ENCODE measurements at places on chromosomes 6 and 20.

DNA sequence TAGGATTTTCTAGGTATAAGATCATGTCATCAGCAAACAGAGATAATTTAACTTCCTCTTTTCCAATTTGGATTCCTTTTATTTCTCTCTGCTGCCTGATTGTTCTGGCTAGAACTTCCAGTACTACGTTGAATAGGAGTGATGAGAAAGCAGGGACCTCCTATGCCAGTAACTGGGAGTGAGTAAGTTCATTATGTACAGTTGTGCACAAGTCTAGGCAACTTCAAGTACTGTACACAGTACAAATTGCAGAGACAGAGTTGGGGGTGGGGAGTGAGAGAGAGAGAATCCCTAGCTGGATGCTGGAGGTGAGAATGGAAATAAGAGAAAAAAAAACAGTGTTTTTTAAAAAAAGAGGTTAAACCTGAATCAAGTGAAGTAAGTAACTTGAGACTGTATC lies 210.2 kb downstream of the MMUT start:
- no peak for DNase-seq

DNA sequence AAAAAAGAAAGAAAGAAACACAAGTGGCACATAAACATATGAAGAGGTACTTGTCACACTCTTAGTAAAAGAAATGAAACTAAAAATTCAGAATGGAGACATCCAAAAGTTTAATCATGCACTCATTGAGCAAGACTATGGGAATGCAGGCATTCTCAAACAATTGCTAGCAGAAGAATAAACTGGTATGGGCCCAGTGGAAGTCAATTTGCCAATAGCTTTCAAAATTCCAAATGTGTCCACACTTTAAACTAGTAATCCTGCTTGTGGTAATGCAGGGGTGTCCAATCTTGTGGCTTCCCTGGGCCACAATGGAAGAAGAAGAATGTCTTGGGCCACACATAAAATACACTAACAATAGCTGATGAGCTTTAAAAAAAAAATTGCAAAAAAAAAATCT lies 97.4 kb downstream of the EPB41L2 start:
- DNase-seq: no peak

DNA sequence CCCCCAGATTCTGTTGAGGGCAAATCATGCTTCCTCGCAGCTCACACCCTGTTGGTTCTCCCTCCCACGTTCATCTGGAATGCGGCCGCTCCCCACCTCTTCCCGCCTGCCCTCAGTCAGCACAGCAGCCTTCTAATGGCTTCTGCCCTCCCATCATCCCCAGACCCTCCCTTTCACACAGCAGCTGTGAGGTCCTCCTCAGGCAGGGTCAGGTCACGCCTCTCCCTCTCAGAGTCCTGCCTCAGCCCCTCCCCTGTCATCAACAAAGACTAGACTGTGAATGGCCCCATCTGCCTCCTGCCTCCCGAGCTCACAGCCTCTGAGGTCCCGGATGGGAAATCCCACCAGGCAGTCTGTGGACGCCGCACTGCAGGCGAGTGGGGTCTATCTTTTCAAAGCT lies 7.9 kb upstream of the BHLHE23 start:
- DNase-seq: no peak

DNA sequence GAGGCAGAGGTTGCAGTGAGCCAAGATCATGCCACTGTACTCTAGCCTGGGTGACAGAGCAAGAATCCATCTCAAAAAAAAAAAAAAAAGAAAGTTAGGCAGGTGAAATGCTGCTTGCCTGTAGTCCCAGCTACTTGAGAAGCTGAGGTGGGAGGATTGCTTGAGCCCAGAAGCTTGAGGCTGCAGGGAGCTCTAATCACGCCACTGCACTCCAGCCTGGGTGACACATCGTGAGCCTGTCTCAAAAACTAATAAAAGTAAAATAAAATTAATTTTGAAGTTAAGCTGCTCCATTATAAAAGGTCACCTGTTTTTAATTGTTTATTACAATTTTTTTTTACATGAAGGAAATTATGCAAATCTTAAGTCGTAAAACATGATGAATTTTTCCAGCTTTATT lies 23.2 kb upstream of the SAMHD1 start:
- no peak for DNase-seq

GRCh38 chr6:106446287-106446885 lies 85.9 kb downstream of the CRYBG1 start:
- no peak for DNase-seq

DNA sequence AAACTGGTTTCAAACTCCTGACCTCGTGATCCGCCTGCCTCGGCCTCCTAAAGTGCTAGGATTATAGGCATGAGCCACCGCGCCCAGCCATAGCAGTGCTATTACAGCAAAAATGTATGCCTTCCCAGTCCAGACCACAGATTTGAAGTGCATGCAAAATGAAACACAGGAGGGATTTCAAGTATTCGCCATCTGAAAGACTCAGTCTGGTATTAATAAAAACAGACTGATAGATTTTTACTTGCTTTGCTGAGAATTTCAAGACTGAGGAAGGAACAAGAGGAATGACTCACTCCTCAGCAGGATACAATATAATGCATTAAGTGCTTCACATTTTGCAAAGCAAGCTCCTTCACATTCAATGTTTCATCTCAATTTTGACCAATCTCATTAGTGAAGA lies 134.9 kb downstream of the TMEM200A start:
- DNase-seq: no peak

DNA sequence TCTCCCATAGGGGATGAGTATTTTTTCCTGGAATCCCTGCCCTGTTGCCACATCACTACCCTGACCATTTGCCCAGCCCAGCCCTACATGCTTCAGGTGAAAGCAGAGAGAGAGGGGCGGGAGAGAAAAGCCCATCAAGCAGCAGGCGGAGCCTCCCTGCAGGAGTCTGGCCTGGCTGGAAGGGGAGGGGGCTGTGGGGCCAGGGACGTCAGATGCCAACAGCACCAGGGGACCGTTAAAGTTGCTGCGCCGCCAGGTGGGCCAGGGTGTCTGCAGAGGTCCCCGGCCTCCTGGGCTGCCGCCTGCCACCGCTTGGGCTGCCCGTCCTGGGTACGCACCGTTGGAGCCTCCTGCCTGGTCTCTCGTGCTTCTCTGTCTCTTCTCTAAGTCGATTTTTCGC lies 757 bp upstream of the R3HDML start:
- no peak for DNase-seq

- no peak for DNase-seq
Measured at GRCh38 chr6:51137777-51138176, 319.1 kb downstream of the TFAP2B start.

- DNase-seq: no peak
Measured at GRCh38 chr20:36364506-36364905, 58.4 kb downstream of the DLGAP4 start.

GRCh38 chr6:79605061-79605460 lies 26.1 kb upstream of the SH3BGRL2 start:
- DNase-seq: no peak

GRCh38 chr20:11261533-11262000 lies 587.8 kb upstream of the JAG1 start:
- DNase-seq: no peak

GRCh38 chr20:3896302-3896701 lies 7.1 kb downstream of the PANK2 start:
- no peak for DNase-seq

DNA sequence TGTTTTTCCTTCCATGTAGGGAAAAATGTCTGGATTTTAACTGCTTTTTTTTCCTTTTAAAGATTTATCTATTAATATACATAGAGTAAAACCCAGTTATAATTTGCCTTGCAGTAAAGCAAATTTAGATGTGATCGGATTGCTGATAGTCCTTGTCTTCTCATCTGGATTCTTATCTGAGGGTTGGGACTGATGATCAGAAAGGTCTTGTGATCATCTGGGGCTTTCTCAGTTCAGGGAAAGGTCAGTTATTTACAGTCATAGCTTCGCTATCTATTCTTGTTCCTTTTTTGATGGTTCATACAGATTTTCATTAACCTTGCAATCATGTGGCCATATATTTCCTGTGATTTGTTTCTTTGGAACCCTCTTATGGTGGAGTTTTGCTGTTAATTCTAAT lies 63.8 kb upstream of the CLDN20 start:
- no peak for DNase-seq
